Activated B cell treated with CpG ODN at 0.5 μM for 24 hours (primary cell): ENCODE measurements at places on chromosomes 1 and 21. TPM values are rescaled to one million over a fixed set of nuclear protein-coding genes. Genes with fewer than 3 reads are reported as not detected.

The MSH4 gene
- 1.2 and 1.4 TPM in 2 replicates for total RNA-seq

The A3GALT2 gene
- total RNA-seq: not detected in 2 replicates

The BTBD8 gene
- total RNA-seq: 0.46 and 0.51 TPM in 2 replicates

The VANGL2 gene
- total RNA-seq: 4.1 and 5.5 TPM in 2 replicates

The CFAP107 gene
- not detected in 2 replicates for total RNA-seq

The ERG gene
- total RNA-seq: not detected in 2 replicates

The FAM110D gene
- total RNA-seq: not detected in 2 replicates

- H3K36me3 ChIP-seq: no peaks in the 10 kb centered on the region
- DNase-seq: no peak
- no peak overlapping the region for H3K4me3 ChIP-seq
- no peaks in the 10 kb centered on the region for H3K27me3 ChIP-seq
- H3K27ac ChIP-seq: no peak overlapping the region
Observed at GRCh38 chr21:38257667-38258066, 876 bp downstream of the KCNJ15 start.

DNA sequence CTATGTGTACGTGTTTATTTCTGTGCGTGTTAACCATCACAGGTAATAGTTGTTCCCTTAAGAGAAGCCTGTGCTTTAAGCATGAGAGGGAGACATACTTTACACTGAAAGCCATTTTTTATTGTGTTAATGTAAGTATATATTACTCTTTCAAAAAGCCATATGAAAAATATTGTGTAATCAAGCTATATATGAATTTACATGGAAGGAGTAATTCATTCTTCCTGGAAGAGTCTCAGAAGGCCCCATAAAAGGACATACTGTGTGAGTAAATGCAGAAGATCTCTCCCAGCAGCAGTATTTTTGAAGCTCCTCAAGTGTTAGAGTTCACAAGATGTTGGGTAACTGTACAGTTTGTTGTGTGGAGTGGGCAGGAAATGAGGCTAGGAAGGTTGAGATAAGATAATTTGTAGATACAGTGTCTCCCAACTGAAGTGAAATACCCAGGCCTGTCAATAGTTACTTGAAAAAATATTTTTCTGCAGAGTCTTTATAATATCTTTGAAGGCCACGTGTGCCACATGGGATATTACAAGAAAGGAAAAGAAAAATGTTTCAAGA lies 138.3 kb downstream of the PTGER3 start:
- no peak for DNase-seq
- no peak overlapping the region for H3K27ac ChIP-seq
- no peaks in the 10 kb centered on the region for H3K4me1 ChIP-seq
- H3K27me3 ChIP-seq: no peaks in the 10 kb centered on the region
- H3K36me3 ChIP-seq: no peaks in the 10 kb centered on the region

DNA sequence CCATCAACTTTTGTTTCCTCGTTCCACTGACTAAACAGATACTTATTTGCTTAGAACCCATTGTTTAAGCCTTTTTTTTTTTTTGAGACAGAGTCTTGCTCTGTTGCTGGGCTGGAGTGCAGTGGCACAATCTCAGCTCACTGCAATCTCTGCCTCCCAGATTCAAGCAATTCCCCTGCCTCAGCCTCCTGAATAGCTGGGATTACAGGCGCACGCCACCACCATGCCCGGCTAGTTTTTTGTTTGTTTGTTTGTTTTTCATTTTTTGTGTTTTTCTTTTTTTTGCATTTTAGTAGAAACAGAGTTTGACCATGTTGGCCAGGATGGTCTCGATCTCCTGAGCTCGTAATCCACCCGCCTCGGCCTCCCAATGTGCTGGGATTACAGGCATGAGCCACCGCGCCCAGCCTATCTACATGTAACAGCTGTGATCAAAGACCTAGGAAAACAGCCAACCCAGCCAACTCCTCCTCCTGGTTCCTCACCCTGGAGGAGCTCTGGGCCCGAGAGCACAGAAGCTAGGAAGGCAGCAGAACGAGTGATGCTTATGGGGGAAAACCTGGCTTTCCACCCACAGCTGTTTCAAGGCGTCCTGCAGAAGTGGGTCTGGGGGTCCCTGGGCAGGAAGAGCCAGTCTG lies 32.9 kb downstream of the KCNN3 start:
- H3K4me3 ChIP-seq: no peak overlapping the region
- DNase-seq: no peak
- peaks cover 4% of the 10 kb centered on the region for H3K4me1 ChIP-seq
- H3K36me3 ChIP-seq: no peaks in the 10 kb centered on the region
- peaks cover 6% of the 10 kb centered on the region for H3K27me3 ChIP-seq

DNA sequence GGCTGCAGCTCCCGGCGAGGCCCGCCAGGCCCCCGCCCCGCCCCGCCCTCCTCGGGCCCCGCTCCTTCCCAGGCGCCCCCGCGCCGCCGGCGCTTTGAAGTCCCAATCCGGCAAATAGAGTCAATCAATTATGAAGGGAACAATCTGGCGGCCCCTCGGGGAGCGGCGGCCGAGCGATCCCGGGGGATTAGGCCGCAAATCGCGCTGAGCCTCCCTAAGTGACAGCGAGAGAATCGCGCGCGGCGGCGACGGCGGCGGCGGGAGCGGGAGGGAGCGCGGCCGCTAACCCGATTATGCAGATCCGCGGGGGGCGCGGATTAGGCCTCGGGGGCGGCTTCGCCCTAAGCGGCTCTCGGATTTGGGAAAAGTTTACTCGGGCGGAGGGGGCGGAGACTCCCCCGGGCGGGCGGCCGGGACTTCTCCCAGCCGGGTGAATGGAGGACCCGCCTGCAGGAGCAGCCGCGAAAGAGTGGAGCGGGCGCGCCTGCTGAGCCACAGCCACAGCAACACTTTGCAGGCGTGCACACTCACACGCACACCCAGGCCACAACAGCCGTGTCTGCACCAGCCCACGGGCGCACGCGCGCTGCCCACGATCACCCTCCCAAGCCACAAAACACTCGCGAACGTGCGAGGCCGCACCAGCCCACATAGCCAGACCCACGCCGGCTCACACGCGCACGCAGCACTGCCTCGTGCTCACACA lies 23.0 kb upstream of the DMBX1 start:
- H3K27me3 ChIP-seq: peaks cover 47% of the 10 kb centered on the region
- H3K4me1 ChIP-seq: peaks cover 9% of the 10 kb centered on the region
- no peak overlapping the region for H3K27ac ChIP-seq
- DNase-seq: no peak

DNA sequence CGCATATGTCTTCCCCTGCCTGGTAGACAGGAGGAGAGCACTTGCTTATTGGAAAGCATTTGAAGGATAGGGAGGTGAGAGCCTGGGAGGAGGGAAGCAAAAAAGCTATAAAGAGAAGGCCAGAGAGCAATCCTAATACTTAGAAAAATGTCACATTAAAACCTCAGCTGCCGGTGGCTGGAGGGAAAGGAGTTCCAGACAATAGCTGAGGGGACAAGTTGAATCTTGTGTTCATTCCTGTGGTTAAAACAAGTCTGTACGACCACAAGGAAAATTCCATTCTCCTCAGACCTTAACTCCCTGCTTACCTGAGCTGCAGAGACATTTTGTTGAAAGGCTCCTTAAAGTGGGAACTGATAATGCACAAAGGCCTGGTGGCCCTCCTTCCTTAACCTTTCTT lies 218.8 kb upstream of the CAMK1G start:
- no peaks in the 10 kb centered on the region for H3K4me1 ChIP-seq
- H3K27ac ChIP-seq: no peak overlapping the region
- no peak overlapping the region for H3K4me3 ChIP-seq
- no peaks in the 10 kb centered on the region for H3K36me3 ChIP-seq
- peaks cover 7% of the 10 kb centered on the region for H3K27me3 ChIP-seq

GRCh38 chr1:49651136-49651535 lies 372.6 kb downstream of the AGBL4 start:
- no peak overlapping the region for H3K4me3 ChIP-seq
- no peaks in the 10 kb centered on the region for H3K4me1 ChIP-seq
- H3K27me3 ChIP-seq: no peaks in the 10 kb centered on the region
- no peak for DNase-seq

- DNase-seq: no peak
- H3K27ac ChIP-seq: peak overlapping the region; percentile 87
- H3K4me3 ChIP-seq: peak overlapping the region; percentile 1
- H3K27me3 ChIP-seq: no peaks in the 10 kb centered on the region
- H3K4me1 ChIP-seq: peaks cover 45% of the 10 kb centered on the region
- peaks cover 3% of the 10 kb centered on the region for H3K36me3 ChIP-seq
Observed at GRCh38 chr1:87045761-87046304, 131.4 kb downstream of the HS2ST1 start.

DNA sequence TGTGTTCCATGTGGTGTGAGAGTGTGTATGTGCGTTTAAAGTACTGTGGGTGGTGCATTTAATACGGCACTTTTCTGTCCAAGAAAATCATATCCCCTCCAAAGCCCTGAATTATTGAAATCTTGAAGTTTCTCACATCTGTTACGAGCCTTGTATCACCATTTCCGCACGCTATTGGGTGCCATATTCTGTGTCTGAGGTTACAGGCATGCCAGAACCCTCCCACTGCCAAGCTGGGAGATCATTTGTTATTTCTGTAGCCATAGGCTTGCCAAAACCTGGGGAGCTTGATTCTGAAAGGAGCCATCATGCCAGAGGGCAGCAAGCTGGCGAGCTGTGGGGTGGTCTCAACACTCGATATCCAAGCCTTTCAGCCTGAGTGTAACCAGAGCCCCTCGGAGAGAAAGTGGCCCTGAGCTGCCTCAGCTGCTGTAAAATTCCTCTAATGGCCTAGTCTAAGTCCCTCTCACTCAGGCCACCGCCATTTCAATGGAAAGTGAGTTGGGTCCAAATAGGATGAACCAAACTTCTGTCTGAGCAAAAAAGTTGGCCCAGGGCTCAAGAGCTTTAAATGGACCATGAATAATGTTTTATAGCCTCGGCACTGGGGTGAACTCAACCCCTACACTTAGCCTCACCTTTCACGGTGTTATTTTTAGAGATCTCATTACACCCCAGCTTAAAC lies 298.4 kb upstream of the DUSP10 start:
- H3K4me1 ChIP-seq: no peaks in the 10 kb centered on the region
- no peak for DNase-seq
- H3K36me3 ChIP-seq: no peaks in the 10 kb centered on the region
- no peak overlapping the region for H3K4me3 ChIP-seq

GRCh38 chr1:173084292-173084691 lies 33.6 kb upstream of the TNFSF18 start:
- H3K27me3 ChIP-seq: peaks cover 3% of the 10 kb centered on the region
- no peak overlapping the region for H3K4me3 ChIP-seq
- H3K27ac ChIP-seq: no peak overlapping the region

DNA sequence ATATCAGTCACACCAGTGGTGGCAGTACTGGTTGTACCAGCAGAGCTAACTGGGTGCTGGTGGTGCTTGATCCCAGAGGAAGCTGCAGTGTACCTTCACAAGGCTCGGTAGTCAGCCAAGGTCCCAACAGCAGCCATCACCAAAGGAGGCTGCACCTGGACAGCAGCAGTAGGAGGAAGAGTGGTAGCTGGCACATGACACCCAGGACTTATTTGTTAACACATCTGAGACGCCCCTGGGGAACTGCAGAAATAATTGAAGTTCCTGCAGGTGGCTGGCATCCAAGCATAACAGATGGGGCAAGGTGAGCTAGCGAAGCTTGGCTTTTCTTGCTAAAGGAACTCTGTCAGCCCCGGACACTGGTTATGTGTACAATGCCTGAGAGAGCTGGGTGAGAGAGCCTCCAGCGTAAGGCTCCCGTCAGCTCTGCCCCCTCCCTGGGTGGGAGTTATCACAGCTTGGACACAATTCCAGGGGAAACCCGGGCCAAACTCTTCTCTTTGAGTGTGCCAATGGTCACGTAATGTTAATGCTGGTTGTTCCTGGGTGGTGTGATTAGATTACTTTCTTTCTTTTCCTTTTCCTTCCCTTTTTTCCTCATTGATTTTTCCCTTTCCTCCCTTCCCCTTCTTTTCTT lies 29.1 kb upstream of the PARP1 start:
- DNase-seq: no peak
- H3K36me3 ChIP-seq: no peaks in the 10 kb centered on the region
- no peaks in the 10 kb centered on the region for H3K27me3 ChIP-seq
- H3K4me3 ChIP-seq: peak overlapping the region; percentile 30
- peak overlapping the region; percentile 60 for H3K27ac ChIP-seq

- H3K4me3 ChIP-seq: no peak overlapping the region
- H3K27ac ChIP-seq: no peak overlapping the region
- H3K27me3 ChIP-seq: no peaks in the 10 kb centered on the region
- H3K36me3 ChIP-seq: no peaks in the 10 kb centered on the region
- peaks cover 5% of the 10 kb centered on the region for H3K4me1 ChIP-seq
Observed at GRCh38 chr1:65209005-65209885, 61.2 kb downstream of the AK4 start.

- peaks cover 38% of the 10 kb centered on the region for H3K4me1 ChIP-seq
- H3K27ac ChIP-seq: no peak overlapping the region
- H3K4me3 ChIP-seq: peak overlapping the region; percentile 56
- H3K36me3 ChIP-seq: no peaks in the 10 kb centered on the region
Observed at GRCh38 chr1:112509005-112509659, 367 bp downstream of the WNT2B start.

DNA sequence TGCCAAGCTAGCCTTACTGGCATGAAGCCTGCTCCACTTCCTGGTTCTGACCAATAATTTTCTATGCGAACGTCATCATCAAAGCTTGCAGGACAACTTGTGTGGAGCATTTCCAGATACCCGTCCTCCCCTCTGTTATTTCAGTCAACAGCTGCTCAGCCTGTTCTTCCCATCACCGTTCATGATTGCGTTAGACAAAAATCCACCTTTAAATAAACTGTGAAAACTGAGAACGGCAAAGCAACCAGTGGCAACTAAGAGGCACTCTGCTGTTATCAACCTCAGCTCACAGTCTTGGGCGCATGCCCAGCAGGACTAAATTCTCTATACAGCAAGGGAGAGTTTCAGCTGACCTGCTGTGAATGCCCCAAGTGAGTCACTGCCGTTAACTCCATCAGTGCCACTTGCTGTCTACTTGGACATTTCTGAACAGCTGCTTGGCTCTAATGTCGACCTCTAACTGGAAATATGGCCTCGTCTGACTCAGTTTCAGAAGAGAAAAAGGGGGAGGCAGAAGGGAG lies 207.4 kb upstream of the RUNX1 start:
- H3K27me3 ChIP-seq: peaks cover 9% of the 10 kb centered on the region
- H3K4me3 ChIP-seq: no peak overlapping the region
- no peak for DNase-seq
- no peak overlapping the region for H3K27ac ChIP-seq

DNA sequence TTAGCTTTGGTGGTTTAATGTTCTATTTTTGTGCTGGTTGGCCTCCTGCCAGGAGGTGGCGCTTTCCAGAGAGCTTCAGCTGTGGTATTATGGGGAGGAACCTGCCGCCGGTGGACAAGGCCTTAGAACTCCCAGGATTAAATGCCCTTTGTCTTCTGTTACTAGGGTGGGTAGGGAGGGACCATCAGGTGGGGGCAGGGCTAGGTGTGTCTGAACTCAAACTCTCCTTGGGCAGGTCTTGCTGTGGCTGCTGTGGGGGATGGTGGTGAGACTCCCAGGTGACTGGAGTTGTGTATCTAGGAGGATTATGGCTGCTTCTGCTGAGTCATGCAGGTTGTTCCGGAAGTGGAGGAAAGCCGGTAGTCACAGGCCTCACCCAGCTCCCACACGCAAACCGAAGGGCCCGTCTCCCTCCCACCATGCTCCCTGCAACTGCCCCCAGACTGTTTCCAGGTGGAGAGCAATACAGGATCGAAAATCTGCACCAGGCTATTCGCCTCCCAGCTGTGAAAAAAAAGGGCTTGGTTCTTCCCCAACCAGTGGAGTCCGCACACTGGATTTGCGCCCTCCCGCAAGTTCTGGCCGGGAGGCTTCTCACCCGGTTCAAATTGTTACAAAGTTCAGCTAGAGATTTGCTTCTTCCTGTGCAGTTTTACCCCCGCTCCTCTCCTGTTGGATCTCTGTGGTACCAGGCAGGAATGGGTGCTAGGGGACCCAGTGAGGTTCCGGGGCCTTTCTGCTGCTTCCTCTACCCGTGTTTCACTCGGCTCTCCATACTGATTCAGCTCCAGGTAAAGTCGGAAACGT lies 220.5 kb downstream of the CENPF start:
- no peak overlapping the region for H3K27ac ChIP-seq
- DNase-seq: no peak
- no peaks in the 10 kb centered on the region for H3K4me1 ChIP-seq
- H3K27me3 ChIP-seq: no peaks in the 10 kb centered on the region
